ENCODE measurements at places on chromosomes 11 and 22.

DNA sequence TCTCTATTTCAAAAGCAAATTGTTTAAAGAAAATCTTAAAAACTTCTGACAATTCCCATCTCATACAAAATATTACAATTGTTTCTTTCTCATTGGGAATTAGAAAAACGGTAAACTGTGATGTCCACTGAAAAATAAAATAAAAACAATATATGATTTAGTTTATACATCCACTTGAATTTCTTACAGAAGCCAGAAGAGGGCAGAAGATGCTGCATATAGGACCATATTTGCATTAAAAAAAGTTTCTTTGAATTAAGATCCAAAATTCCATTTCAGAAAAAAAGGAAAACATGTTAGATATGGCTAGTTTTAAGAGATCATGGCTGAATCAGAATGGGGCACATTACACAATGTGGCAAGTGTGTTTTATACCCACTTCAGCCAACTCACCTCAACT lies 39.3 kb upstream of the LRRC4C start:
- peak; percentile 36 for DNase-seq

GRCh38 chr11:69467196-69467595 lies 14.3 kb upstream of the LINC01488 start:
- no peak for DNase-seq

- no peak for DNase-seq
These were observed 16.2 kb downstream of the ARHGEF12 start for GRCh38 chr11:120352405-120352804.

DNA sequence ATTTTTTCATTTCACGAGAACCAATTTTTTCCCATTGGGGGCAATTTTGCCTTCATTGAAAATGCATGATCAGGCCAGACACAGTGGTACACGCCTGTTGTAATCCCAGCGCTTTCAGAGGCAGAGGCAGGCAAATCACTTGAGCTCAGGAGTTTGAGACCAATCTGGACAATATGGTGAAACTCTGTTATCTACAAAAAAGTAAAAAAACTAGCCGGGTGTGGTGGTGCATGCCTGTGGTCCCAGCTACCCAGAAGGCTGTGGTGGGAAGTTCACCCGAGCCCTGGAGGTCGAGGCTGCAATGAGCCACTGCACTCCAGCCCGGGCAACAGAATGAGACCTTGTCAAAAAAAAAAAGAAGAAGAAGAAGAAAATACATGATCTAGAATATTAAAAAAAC lies 19.2 kb upstream of the UPK3A start:
- peak; percentile 21 for DNase-seq

- DNase-seq, result no peak
These were observed at the start of gene EHF for GRCh38 chr11:34620820-34621792. Gene EHF (plus strand): TSS chr11:34621093. CDS start chr11:34642631, 21,538 bp downstream.

DNA sequence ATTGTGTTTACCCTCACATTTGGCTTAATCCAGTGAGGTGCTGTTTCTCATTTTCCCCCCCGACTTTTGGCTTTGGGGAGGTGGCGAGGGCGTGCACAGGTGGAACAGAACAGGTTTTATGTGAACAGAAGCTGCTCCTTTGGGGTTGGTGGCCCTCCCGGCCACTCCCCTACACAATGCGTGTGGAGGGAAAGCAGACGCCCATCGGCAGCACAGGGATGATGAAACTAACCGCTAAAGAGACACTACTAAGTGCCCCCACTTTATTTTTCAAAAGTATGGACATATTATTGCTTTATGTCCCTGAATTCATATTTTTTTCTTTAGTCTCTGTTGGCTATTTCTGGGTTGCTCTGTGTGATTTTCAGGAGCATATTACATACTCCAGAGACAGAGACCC lies 160.9 kb downstream of the ENTHD1 start:
- DNase-seq, result no peak

GRCh38 chr11:73099512-73100266 lies 42.4 kb downstream of the FCHSD2 start:
- DNase-seq, result no peak

GRCh38 chr11:80798174-80798573 lies 1357.3 kb upstream of the TENM4 start:
- DNase-seq, result no peak

DNA sequence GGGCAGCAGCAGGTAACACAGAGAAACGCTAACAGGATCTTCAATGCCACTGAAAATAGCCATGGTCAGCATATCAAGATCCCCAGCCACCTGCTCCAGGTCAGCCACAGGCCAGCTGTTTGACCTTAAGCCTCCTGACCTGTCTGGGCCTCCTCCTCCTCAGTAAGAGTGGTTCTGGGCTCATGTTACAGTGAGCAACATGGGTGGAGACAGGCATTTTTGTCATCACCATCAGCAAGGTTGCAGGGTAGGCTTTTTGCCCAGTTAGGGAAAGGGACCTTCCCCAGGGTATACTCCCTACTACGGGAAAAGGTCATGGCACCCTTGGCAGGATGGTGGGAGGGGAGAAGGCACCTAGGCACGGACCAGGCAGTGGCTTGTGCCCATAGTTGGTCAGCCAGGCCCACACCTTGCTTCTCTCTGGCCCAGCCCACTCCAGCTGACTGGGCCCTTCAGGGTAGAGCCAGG lies 131.8 kb upstream of the PARVA start:
- no peak for DNase-seq

GRCh38 chr11:96187822-96188221 lies 155.2 kb downstream of the MAML2 start:
- DNase-seq, result no peak

GRCh38 chr11:117457835-117458234 lies 130.2 kb downstream of the CEP164 start:
- DNase-seq, result no peak

GRCh38 chr11:72773696-72774095 lies 20.2 kb downstream of the STARD10 start:
- no peak for DNase-seq

DNA sequence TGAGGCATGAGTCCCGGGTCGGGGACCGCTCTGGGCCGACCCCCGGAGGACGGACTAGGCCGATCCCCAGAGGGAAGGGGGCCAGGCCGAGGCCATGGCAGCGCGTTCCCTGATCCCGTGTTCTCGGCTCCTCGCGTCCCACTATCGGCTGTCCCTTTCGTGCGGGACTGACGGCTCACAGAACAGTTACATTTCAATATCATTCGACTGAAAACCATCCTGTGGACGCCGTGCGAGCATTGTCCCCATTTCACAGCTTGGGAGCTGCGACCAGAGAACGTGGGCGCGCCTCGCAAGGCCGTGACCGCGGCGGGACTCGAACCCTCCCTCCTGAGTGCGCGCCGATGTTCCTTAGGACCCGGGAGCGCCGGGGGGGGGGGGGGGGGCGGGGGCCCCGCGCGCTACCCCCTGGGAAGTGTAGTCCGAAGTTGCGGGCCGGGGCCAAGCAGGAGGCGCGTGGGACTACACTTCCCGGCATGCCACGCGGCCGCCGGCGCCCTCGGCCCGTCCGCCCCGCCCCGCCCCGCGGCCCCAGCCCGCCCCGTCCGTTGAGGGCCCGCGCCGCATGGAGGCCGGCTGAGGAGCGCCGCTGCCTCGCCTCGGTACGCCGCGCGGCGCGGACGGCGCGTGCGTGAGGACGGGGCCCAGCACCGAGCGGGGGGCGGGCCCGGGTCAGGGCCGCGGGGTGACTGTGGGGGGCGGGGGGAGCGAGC lies at the start of gene TRABD:
TSS of gene TRABD (plus strand) at position 539 of the 713 bp plus-strand sequence. CDS start 7,148 bp downstream, outside the sequence.
- peak; percentile 92 for DNase-seq

- DNase-seq, result no peak
These were observed 5.2 kb upstream of the LIF start for GRCh38 chr22:30251711-30252110.

DNA sequence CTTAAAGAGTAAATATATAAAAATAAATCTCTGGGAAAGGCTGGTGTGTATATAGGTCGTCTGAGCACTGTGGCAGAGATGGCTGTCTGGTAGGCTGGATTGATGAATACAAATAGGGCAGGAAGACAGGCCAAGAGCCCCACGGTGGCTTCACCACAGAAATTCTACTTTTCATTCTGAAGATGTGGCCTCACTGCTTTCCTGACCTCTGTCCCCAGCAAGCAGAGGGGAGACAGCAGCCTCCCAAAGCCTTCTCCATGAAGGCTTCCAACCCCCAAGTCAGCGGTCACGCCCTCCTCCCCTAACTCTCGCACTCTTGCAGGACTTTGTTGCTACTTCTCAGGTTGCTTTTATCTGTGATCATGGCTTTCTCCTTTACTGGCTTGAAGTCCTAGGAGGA lies 10.6 kb upstream of the KCNJ1 start:
- DNase-seq, result no peak

- DNase-seq, result peak; percentile 57
These were observed 44.2 kb downstream of the LMO1 start for GRCh38 chr11:8219257-8220021.

DNA sequence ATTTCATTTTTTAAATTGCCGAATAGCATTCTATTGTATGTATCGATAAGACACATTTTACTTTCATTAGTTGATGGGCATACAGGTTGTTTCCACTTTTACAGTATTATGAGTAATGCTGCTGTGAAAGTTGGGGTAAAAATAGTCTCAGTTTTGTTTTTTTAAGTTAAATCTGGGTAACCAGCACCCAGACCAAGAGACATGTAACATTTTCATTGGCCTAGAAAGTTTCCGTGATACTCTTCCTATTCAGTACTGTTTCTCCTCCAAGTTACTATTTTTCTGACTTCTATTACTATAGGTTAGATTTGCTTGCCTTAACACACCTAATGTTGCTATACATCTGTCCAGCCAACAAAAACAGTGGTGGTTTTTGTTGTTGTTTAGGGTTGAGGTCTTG lies 12.3 kb downstream of the IPO7 start:
- DNase-seq, result no peak

DNA sequence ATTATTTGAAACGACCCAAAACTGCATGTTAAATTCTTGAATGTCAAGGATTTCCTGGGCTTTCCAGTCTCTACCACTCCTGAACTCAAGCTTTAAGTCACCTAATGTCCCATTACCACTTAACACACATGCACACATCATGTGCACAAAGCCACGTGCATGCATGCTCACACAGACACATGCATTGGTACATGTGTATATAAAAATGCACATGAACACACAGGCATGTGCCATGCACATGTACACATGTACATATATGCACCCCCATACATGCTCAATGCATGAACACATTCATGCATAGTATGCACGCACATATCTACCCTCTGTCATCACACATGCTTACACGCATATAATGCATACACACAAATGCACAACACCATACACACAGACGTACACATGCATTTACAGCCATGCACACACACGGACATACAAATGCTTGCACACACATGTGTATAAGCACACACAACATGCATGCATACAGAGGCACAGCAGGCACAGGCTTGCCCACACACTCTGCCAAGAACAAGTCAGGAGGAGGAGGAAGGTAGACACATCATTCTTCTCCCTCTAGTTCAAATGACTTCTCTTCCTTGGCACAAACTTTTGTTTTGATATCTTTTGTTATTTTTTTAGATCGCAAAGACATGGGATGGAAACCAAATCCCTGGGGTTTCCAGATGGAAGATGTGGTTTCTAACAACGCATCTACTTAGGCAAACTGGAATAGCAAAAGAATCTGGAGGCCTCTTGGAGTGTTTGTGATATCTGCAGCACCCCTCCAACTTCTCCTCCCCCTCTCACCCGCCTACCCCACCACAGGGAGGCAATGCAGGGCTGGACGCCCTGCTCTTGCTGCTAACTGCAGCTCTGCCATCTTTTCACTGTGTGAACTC lies 24.6 kb downstream of the RASD2 start:
- DNase-seq, result no peak

- no peak for DNase-seq
These were observed 5.5 kb downstream of the LRRC74B start for GRCh38 chr22:21051145-21051830.

DNA sequence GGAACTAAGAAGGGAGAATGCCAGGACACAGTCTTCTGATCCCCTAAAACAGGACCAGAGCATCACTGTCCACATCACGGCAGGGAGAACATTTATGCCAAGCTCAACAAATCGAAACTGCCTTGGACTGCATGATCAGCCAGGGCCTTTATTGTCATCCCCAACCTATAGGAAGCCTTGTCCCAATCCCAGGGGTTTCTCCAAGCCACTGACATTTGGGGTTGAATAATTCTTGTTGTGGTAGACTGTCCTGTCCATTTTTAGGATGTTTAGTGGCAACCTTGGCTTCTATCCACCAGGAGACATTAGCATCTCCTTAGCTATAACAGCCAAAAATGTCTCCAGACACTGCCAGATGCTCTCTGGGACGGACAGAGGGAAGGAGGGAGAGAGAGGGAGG lies 37.1 kb downstream of the RPL27A start:
- DNase-seq, result no peak

DNA sequence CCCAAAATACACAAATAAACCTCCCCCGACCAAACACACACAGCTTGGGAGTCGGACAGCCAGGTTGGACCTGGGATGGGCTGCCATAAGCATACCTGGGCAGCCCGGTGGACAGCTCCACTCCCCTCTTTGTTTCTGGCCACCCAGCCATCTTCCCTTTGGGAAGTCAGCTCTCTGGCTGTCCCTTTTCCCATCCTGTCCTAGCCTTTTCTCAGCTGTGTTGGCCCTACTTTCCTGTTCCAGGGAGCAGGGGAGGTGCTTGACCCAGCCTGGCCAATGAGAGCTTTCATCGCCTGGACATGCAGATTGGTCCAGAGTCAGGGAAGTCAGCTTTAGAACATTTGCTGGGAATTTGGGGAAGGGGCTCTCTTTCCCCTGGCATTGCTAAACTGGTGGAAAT lies 68.7 kb upstream of the NECTIN1 start:
- no peak for DNase-seq

- peak; percentile 95 for DNase-seq
These were observed 21.9 kb upstream of the POLD3 start for GRCh38 chr11:74570266-74571061.

- DNase-seq, result no peak
These were observed 555.1 kb downstream of the OPCML start for GRCh38 chr11:132977241-132977640.

GRCh38 chr11:8281266-8281665 lies 17.6 kb upstream of the LMO1 start:
- no peak for DNase-seq

DNA sequence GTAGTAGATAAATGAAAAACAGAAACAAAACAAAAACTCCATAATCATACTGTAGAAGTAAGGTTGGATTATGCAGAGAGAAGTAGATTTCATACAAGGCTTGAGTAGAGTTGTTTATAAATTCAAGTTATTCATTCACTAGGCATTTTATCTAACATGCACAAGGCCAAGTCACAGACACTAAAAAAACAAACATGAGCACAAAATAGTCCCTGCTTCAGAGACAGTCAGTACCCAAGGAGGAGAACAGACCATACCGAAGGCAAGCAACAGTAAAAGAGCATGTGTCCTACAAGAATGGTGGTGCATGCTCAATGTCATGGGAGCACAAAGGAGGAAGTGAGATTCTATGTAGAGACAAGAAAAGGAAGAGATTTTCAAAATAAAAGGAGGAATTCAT lies 796.5 kb upstream of the LRRC4C start:
- DNase-seq, result no peak

- no peak for DNase-seq
These were observed 31.6 kb downstream of the MARK2 start for GRCh38 chr11:63870351-63871140.

GRCh38 chr22:49462795-49463194 lies 364.9 kb downstream of the BRD1 start:
- peak; percentile 86 for DNase-seq
